Fibroblast of villous mesenchyme (primary cell): ENCODE measurements at places on chromosomes 3 and 15. TPM values are rescaled to one million over a fixed set of nuclear protein-coding genes. Genes with fewer than 3 reads are reported as not detected.

The ANKUB1 gene
- not detected in 2 replicates for total RNA-seq

The LMAN1L gene
- not detected in 2 replicates for total RNA-seq

The BOC gene
- total RNA-seq = 10.6 and 14.2 TPM in 2 replicates

The SERPINI2 gene
- not detected in 2 replicates for total RNA-seq

The ISLR gene
- total RNA-seq = 73.8 and 83.4 TPM in 2 replicates

The CAV3 gene
- not detected in 2 replicates for total RNA-seq

The ADGRG7 gene
- not detected in 2 replicates for total RNA-seq

The CAMK1 gene
- total RNA-seq = 27.6 and 30.0 TPM in 2 replicates

The ANAPC13 gene
- 57.0 and 95.9 TPM in 2 replicates for total RNA-seq

The MYRIP gene
- not detected in 2 replicates for total RNA-seq

The GOLGA8R gene
- total RNA-seq = 1.3 and 1.9 TPM in 2 replicates

The ZNF80 gene
- total RNA-seq = under 0.01 TPM in 1 of 2 replicates, not detected in the other

The WNT5A gene
- 1,105 and 1,763 TPM in 2 replicates for total RNA-seq

The RYR3 gene
- under 0.01 TPM in 1 of 2 replicates, not detected in the other for total RNA-seq

The ADIPOQ gene
- not detected in 2 replicates for total RNA-seq

The NLGN1 gene
- total RNA-seq = 8.4 and 18.1 TPM in 2 replicates

The PPARG gene
- 3.5 and 4.7 TPM in 2 replicates for total RNA-seq

The PLA2G4D gene
- total RNA-seq = not detected in 2 replicates
